ENCODE measurements at places on chromosomes 12 and 14. TPM values are rescaled to one million over a fixed set of nuclear protein-coding genes. Genes with fewer than 3 reads are reported as not detected.

Gene KLHDC1
- 2.8 TPM for polyA plus RNA-seq

Gene RNASE1
- polyA plus RNA-seq: not detected

Gene MIP
- 0.32 TPM for polyA plus RNA-seq

Gene GALNT6
- 2.3 TPM for polyA plus RNA-seq

Gene CLEC2A
- polyA plus RNA-seq: not detected

Gene SLC2A14
- polyA plus RNA-seq: not detected

Gene RAD52
- 0.26 TPM for polyA plus RNA-seq

Gene NGB
- polyA plus RNA-seq: not detected

Gene GPR68
- 8.3 TPM for polyA plus RNA-seq

Gene SLCO1A2
- not detected for polyA plus RNA-seq

Gene FAM90A1
- 0.10 TPM for polyA plus RNA-seq

Gene SLC6A13
- polyA plus RNA-seq: 0.17 TPM

Gene NUDT14
- 10.5 TPM for polyA plus RNA-seq

Gene TFCP2
- 6.0 TPM for polyA plus RNA-seq

Gene GPR162
- polyA plus RNA-seq: not detected

Gene ASPG
- polyA plus RNA-seq: not detected

Gene GALNT8
- polyA plus RNA-seq: 2.0 TPM

Gene SDSL
- polyA plus RNA-seq: not detected

Gene GDF3
- polyA plus RNA-seq: not detected

Gene DEPDC4
- polyA plus RNA-seq: 0.95 TPM

Gene AHNAK2
- not detected for polyA plus RNA-seq

Gene OAS3
- polyA plus RNA-seq: 31.3 TPM

Gene MAGOHB
- 50.0 TPM for polyA plus RNA-seq

Gene CMA1
- not detected for polyA plus RNA-seq

Gene SERPINA4
- not detected for polyA plus RNA-seq

Gene ADGRD1
- not detected for polyA plus RNA-seq

Gene LRRC43
- not detected for polyA plus RNA-seq

Gene BICD1
- polyA plus RNA-seq: 8.7 TPM

Gene GARIN6
- polyA plus RNA-seq: not detected

Gene A2M
- polyA plus RNA-seq: not detected

Gene SLCO1C1
- not detected for polyA plus RNA-seq

Gene IAPP
- polyA plus RNA-seq: not detected

Gene SMIM41
- not detected for polyA plus RNA-seq

Gene CLEC4C
- not detected for polyA plus RNA-seq

Gene CDKN3
- 2.9 TPM for polyA plus RNA-seq

Gene GPRC5D
- 0.71 TPM for polyA plus RNA-seq

Gene SERPINA1
- polyA plus RNA-seq: not detected

Gene RFLNA
- not detected for polyA plus RNA-seq

Gene KHNYN
- 11.6 TPM for polyA plus RNA-seq

Gene SLC4A8
- polyA plus RNA-seq: 0.77 TPM

Gene CAPS2
- polyA plus RNA-seq: 2.4 TPM

Gene CARMIL3
- polyA plus RNA-seq: not detected

Gene TMEM63C
- polyA plus RNA-seq: not detected

Gene KRT72
- not detected for polyA plus RNA-seq

Gene INHBC
- not detected for polyA plus RNA-seq

Gene RNF212B
- not detected for polyA plus RNA-seq

Gene CD4
- 251 TPM for polyA plus RNA-seq

Gene GYS2
- not detected for polyA plus RNA-seq

Gene SETD3
- 49.4 TPM for polyA plus RNA-seq

Gene CYP27B1
- polyA plus RNA-seq: 0.55 TPM

Gene MSI1
- not detected for polyA plus RNA-seq

Gene KLHDC2
- polyA plus RNA-seq: 97.0 TPM

Gene GNB3
- not detected for polyA plus RNA-seq
